ENCODE measurements at places on chromosomes 6 and 20.

- DNase-seq = no peak
These were observed 207.5 kb downstream of the FOXC1 start for GRCh38 chr6:1817033-1817761.

- no peak for DNase-seq
These were observed 1.7 kb downstream of the BNIP5 start for GRCh38 chr6:36334832-36335459.

DNA sequence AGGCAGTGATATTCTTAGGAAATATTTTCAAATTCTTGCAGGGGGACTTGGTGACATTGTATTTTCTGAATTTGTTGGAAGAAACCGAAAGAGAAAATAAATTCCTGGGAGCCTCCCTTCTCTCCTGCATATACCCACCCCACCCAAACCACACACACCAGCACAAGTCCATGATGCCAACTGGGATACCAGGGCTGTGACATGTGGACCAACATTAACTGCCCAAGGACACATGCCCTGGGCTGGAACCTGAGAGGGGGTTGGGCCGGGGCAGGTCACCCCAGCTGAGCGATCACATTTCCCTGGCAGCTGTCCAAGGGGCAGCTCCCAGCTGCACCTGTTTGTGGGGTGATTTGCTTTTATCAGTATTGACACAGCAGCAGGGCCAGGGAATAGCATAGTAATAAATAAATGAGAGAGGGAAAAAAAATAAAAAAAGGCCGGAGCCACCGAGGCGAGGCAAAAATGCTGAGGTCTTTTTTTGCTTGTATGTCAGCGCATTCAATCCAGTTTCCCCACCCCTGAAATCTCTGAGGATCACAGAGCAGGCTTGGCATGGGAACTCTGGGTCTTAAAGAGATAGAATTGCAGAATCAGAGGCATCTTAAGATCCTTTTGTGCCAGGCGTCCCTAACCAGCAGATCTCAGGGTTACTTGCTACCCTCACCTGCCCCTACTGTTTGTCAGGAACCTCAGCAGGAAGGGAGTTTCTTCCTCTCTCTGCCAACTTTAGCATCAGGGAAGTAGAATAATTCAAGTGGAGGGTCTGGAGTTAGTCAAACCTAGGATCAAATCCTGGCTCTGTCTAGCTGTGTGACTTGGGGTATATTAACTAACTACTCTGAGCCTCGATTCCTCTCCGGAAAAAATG is 66.5 kb upstream of the PIM1 start:
- peak; percentile 14 for DNase-seq

DNA sequence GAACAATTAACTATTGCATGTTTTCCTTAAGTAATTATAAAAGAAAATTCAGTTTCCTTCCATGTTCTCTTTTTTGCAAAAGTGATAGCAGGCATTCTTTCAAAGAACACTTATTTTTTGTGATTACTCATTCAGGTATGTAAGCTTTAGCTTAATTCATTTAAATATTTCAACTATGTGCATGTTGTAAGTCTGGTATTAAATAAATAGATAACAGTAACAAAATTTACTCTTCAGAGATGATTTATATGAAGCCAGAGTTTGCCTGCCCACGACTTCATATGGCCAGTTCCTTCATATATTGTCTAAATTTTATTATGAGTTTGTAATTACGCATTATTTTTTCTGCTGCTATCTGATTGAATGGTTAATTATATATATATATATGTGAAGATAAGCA is 110.9 kb downstream of the ADGRG6 start:
- no peak for DNase-seq

GRCh38 chr6:41427642-41428335 is 92.4 kb downstream of the NCR2 start:
- DNase-seq = peak; percentile 29

DNA sequence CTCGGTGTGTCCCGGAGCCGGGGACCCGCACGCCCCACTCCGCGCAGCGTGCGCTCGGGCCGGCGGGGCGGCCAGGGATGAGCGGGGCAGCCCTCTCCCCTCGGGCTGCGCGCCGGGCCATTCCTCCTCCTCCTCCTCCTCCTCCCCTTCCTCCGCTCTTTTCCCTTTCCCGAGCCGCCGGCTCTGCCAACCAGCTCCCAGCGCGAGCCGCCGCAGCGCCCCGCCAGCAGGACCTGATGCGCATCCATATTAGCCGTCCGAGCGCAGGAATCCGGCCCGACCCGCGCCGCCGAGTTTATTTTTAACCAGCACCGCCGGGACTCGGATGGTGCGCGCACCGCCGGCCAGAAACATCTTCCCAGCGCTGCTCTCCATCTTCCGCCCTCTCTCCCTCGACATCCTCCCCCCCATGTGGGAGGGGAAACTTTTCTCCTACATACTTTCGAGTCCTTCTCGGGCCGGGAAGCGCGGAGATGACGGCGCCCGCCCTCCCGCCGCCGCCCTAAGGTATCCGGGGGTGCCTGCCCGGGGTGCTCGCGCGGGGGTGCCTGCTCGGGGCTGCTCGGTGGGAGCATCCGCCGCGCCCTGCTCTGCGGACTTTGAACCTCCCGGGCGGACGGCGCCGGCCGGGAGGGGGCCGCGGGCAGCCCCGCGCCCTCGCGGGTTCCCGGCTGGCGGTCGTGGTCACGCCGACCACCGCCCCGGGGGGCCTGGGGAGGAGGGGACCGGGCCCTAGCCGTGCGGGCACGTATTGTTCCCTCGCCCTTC is 619 bp downstream of the RREB1 start:
- peak; percentile 60 for DNase-seq

DNA sequence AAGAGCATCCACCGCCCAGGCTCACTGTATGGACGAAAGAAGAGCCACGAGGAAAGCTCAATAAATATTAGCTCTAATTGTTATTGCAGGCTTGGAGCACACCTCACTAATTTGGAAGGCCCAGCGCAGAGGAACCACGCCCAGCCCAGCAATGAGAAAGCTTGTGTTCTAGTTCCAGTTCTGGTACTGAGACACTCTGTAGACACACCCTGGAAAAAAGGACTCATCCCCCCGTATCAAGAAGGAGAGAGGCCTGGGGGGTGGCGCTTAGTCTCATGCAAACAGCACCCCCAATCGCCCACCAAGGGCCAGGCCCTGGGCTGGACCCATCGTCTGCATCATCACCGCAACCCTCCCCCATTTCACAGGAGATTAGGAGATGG is 156.9 kb downstream of the BMP7 start:
- DNase-seq = no peak

DNA sequence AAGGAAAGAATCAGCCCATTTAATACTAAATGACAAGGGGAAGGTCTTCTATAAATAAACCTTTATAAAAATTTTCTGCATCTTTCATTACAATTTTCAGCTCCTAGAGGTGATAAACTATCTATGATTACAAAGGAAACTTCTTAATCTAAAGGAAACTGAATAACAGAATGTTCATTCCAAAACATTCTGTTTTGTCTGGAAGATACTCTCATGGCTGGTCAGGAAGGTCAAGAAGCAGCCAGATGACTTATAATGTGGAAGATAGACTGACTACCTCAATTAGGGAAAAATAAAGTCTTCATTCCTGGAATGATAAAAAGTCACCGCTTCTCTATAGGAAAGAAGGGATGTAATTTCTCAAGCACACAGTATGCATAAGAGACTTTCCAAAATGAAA is 131.3 kb downstream of the GMDS start:
- DNase-seq = no peak

DNA sequence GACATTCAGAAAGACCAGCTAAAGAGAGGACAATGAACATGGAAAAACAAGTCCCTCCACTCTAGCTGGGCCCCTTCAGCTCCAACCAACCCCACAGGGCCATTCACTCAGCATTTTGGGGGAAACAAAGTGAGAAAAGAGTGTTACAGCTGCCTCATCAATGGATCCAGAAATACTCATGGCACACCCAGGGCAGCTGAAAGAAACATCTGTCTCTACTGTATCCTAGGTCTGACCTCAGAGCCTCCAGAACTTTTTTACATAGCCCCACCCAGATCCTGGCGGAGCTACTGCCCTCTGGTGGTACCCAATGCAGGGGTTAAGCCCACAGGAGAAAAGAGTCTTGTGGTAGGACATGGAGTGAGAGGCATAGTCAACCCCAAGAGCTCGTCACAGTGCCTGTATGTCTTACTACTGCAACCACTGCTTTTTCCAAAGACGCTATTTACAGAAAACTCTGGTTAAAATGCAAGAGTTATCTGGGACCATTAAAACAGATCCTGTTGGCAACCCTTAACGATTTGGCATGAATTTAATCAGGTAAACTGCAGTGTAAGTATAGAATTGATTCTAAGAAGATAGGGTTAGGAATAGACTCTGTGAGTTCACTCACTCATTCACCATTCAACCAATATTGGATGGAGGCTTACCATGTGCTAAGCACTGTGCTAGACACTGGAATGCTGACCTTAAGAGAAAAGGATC is 37.4 kb upstream of the FAM83C start:
- DNase-seq = peak; percentile 59

All from activated naive CD8-positive, alpha-beta T cell treated with anti-CD3 and anti-CD28 coated beads for 36 hours (primary cell).